ENCODE measurements at places on chromosomes 12 and 14.
A peak's percentile ranks its signal among the peaks of the same experiment; 100 is the strongest.

GRCh38 chr14:48709277-48709785 lies 876.8 kb downstream of the RPS29 start:
- no peak for DNase-seq

DNA sequence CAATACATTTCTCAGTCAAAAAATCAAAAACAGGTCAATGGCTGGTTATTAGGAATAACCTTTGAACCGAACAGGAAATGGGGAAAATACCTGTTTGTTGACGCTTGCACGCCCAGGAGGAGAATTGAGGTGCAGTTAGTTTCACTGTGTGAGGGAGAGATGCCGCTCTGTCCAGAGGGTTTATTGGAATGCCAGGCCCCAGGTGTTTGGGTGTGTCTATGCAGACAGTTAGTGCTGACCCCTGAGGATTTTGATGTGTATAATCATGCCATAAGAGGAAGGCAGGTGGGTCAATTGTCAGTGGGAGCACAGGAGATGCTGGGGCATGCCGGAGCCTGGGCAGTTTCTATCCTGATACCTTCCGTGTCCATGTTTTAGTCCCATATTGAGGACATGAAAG lies 100.8 kb upstream of the DIO3 start:
- no peak for DNase-seq

DNA sequence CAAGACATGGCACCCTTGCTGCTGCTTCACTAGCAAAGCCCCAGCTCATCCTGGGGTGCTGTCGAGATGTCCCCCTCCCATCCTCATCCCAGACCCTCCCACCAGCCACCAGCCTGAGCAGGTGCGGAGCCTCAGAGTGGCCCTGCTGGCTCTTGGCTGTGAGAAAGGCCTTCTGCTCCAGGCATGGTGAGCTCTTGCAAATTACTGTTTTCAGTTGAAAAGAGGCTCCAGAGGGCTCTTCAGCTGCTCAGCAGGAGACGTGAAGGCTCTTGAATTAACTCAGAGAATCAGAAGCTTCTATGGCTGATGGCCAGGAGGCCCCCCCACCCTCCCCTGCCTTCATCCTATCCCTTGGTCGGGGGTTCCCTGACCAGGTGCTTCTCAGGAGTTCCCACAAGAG lies 44.1 kb downstream of the WSCD2 start:
- DNase-seq: no peak

- no peak for DNase-seq
Measured at GRCh38 chr12:42584651-42585111, 4.9 kb downstream of the PRICKLE1 start.

DNA sequence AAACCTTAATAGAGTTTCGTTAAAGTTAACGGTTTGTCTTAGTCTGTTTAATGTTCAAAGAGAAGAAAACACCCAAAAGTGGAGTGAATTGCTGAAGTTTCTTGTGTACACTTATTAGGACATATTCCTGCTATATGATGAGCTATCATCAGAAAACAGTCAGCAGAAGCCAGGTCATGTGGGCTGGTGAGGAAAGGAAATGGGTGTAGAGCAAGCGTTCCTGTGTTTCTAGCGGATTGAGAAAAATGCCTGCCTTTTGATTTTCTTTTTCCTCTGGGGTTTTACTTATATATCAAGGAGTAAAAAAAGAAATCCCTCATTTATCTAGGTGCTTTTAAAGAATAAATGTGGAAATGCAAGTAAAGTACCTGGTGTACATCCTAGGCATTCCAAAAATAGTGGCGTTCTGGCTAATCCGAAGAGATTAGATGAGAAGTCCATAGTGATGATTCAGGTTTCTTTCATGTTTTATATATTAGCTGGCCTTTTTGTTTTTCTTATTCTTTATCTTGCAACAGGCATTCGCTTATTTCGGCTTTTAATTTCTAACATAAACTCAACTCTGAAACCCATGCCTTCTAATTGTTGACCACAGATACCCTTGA lies 50.7 kb downstream of the FLRT2 start:
- DNase-seq: no peak

DNA sequence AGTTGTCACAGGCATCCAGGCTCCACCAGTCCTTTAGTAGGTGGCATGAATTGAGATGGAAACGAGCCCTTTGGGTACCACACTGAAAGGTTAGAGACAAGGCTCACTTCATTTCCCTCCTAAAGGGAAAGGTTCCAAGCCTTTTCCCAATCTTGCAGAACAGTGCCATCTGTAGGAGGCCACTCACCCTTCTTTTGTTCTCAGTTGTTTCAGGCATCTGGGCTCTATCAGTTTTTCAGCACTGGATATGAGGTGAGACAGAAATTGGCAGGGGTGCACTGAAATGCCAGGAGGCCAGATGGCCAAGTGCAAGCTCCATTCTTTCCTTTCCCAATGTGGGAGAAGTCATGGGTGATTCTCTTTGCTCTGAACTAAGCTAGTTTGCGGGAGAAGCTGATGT lies 15.2 kb downstream of the FBXO33 start:
- no peak for DNase-seq

DNA sequence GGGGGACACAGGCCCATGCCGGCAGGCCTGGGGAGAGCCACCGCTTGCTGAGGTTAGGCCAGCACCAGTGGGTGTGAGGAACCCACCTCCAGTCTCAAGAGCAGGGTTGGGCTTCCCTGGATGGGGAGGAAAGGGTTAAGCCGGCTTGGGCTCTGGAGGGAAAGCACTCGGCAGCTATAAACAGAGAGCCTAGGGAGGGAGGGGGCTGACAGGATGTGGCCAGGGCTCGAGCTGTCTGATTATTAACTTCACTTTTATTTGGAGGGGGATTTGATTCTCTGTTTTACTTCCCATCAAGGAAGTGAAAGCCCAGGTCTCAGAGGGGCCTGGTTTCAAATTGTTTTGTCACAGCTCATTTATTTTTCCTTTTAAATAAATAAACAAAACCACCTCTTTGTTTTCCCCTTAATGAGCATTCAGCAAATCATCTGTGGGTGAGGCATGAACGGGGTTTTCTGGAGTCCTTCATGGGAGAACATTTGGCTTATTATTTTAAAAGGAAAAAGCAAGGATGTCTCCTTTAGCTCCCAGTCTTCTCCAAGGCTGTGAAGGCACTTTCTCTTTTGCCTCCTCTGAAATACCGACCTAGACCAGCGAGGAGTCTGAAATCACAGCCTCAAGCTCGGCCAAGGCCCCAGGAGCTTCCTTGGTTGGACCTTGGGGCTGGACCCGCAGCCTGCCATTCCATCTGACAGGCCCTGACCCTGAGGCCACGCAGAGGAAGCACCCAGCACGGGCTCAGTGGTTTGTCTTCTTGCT lies 21.9 kb upstream of the ZFP36L1 start:
- no peak for DNase-seq

DNA sequence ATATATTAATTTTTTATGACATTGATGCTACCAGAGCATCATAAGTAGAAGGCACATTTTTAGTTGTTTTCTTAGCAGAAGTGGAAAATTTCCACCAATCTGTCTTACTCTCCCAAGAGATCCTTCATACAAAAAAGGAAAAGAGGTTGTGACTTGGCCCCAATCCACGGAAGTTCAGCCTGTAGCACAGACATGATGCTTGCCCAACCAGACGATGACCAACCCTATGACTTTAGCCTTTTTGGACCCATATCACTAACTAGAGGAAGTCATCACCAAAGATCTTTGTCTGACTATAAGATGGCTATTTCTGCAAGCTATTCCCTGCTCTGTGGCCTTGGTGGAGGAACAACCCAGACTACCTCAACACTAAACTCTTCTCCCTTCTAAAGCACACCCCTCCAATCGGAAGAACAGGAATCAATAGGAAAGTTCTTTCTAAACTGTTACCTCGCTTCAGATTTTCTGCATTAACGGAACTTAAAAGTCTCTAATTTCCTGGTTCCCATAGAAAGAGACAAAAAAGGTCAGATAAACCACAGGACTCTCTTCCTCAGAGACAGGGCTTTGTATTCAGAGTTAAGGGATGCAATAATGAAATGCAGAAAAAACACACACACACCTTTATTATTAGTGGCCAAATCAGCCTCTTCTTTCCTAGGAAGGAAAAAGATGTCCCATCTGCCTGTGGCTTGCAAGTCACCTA lies 4.1 kb upstream of the RHOJ start:
- peak; percentile 50 for DNase-seq

DNA sequence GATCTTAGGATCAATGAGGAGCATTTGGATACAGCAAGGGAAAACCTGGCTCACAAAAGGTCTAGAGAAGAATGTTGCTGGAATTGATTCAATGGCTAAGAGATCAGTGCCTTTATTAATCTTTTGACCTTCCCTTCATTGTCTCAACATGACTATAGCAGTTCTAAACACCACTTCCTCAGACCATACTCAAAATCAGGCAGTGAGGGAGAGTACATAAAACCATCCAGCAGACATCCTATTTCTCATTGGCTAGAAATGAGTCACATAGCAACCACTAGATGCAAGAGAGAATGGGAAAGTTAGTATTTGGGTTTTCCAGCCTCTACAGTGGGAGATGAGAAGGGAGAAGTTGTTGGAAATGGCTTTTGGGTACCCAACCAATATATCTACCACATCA lies 151.4 kb upstream of the NUDT4 start:
- no peak for DNase-seq

- DNase-seq: no peak
Measured at GRCh38 chr12:130715998-130716968, at the start of gene RIMBP2. RIMBP2 (minus strand) TSS chr12:130716299; CDS start chr12:130479013, 237,286 bp downstream.

GRCh38 chr12:58066296-58066695 lies 124.9 kb downstream of the ATP23 start:
- no peak for DNase-seq

GRCh38 chr12:2333491-2334195 lies 280.9 kb downstream of the CACNA1C start:
- no peak for DNase-seq

DNA sequence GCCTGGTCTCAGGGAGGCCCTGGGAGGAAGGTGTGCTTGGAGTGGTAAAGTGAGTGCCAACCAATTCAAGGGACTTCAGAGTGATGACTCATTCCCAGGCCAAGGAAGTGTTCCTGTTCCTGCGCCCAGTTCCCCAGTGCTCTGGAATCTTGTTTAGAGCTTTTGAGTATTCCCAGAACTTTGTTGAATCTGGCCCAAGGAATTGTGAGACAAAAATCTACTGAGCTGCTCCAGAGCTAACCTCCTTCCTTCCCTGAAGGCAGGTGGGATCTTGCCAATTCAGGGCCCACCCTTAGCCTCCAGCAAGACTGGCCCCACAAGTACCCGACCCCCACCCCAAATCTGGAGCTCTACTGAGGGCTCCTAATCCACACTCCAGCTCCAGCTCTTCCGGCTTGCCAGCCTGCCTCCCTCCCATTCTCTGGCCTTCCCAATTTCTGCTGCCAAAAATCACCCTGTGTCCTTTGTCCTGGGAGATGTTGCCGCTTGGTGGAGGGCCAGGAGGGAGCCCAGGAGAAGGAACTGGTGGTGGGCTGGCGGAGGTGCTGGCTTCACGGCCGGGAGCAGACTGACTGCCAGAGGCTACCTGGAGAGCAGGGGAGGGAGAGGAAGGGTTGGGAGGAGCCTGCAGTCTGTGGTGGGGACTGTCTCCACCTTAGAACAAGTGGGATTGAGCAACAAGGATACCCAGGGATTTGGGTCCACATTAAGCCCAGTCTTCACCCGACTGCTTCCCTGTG lies 2.0 kb upstream of the ATN1 start:
- DNase-seq: peak; percentile 71

- DNase-seq: no peak
Measured at GRCh38 chr12:66776974-66777373, 98.1 kb upstream of the GRIP1 start.

DNA sequence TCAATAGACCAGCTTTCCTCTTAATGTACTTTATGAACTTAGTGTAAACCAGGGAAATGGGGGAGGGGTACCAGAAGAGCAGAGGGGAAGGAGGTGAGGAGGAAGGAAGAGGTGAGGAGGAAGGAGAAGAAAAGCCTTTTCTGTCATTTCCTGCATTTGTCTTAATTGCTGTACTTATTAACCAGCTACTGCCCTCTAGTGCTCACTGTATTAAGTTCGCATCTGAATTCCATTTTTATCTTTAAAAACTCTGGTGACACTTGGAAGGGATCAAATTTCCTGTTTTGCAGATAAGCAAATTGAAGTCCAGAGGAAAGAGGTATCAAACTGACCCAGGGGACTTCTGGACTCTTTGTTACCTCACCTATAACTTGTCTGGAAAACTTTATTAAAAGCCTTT lies 22.2 kb downstream of the MANSC1 start:
- DNase-seq: no peak

DNA sequence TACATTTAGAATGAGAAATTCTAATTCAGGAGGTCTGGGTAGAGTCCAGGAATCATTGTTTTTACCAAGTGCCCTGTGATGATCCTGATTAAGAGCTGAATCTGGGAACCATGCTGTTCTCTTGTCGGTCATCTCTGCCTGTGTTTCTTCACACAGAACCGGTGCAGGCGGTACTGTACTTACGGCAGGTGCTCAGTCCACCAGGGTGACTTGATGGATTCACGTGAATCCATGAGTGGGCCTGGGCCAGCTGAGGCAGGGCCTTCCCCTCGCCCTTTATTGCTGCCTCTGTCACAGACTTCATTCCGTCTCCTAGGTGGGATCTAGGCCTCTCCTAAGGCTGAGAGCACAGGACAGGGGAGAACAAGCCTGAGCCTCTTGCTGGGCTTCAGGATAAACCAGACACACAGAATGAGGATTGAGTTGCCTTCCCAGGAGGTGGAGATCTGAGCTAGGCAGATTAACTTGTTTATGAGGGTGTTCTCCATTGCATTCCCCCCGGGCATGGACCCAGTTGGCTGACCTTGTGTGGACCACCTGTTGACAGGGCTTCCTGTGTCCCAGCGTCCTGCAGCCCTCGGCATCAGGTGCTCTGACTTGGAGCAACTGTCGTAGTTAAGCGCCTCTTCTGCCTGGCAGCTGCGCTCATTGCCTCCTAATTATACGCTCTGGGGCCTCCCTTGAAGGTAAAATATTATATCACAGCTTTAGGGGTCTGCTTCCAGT lies 42.1 kb downstream of the B4GALNT3 start:
- no peak for DNase-seq

All from heart right ventricle (tissue), 16 donors.